WTC11 (cell line): ENCODE measurements at places on chromosomes 3 and 15. TPM values are rescaled to one million over a fixed set of nuclear protein-coding genes. Genes with fewer than 3 reads are reported as not detected.
A peak's percentile ranks its signal among the peaks of the same experiment; 100 is the strongest.

GRCh38 chr15:81091889-81092558, 42.0 kb upstream of the CFAP161 start:
- H3K27me3 ChIP-seq, result no peaks in the 10 kb centered on the region; the same call in 1 of the 2 replicates
- no peak for DNase-seq
- H3K4me3 ChIP-seq, result no peak overlapping the region

GRCh38 chr15:89206908-89207331, 14.5 kb downstream of the RLBP1 start:
- H3K36me3 ChIP-seq, result no peaks in the 10 kb centered on the region
- peak; percentile 90 for DNase-seq
- H3K4me1 ChIP-seq, result peaks cover 10% of the 10 kb centered on the region
- no peaks in the 10 kb centered on the region; the same call in 1 of the 2 replicates for H3K27me3 ChIP-seq
- H3K4me3 ChIP-seq, result no peak overlapping the region

DNA sequence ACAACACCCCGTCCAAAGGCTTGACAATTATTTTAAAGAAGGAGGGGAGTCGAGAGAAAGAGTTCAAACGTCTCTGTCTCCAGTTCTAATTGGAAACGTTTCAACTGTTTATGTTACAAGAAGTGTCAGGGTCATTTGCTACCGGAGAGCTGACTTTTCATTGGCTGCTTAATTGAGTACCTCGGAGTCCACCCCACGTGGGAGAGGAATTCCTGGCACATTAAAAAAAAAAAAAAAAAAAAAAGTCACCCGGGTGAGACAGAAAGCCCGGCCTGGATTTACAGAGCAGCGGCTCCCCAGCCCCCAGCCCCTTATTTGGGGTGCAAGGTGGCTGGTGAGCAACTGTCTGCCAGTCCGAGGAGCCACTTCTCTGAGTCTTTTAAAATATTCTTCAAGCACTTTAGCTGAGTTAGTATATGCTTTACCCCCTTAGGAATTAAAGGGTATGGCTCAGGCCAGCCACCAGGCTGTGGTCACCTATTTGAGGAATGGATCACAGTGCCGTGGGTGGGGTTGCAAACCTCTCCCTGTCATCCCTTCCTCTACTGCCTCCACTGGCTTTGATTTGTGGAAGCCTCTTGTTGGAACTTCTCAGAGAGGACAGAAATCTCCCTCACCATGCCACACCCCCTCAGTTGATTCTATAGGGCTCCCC, 3.9 kb upstream of the TLE3 start:
- peaks cover 36% of the 10 kb centered on the region for H3K4me1 ChIP-seq
- H3K27me3 ChIP-seq, result peaks cover 28% of the 10 kb centered on the region
- H3K36me3 ChIP-seq, result no peaks in the 10 kb centered on the region
- H3K4me3 ChIP-seq, result peak overlapping the region; percentile 91

DNA sequence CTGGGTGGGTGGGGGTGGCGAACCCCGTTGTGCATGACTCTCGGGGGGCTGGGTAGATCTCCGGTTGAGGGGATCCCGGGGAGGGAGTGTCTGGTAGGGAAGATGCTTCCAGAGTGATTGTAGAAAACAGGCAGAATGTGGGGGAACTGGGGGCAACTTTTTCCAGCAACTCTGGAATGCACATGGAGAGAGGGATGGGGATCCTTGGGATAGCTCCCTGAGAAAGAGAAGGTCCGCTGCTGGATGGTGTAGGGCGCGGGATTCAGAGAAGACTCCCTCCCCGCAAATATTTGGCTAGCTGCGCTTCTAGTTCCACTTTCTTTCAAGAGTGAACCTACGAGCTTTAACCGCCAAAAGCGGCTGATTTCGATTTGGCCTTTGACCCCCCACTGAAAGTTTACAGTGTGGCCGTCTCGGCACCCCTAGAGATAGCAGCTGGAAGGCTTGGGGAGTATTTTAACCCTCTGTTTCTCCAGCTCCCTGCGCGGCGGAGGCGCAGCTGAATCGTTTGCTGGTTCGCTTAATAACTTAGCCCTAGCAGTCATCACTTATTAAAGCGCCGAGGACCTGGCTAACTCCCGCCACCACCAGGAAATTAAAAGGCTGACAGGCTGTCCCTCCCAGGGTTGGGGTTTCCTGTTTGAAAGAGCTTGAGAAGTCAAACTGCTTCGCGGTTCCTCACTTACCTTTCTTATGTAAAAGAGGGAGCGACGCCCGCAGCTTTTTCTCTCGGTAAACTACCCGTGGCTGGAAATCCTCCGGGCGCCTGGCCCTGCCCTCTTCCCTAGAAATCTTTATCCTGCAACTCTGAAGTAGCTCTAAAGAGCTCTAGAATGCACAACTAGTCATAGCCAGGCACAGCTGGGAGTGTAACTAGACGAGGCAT, 1.2 kb downstream of the PHLDB2 start:
- H3K27ac ChIP-seq, result peak overlapping the region; percentile 95
- peaks cover 23% of the 10 kb centered on the region for H3K27me3 ChIP-seq
- DNase-seq, result peak; percentile 84

DNA sequence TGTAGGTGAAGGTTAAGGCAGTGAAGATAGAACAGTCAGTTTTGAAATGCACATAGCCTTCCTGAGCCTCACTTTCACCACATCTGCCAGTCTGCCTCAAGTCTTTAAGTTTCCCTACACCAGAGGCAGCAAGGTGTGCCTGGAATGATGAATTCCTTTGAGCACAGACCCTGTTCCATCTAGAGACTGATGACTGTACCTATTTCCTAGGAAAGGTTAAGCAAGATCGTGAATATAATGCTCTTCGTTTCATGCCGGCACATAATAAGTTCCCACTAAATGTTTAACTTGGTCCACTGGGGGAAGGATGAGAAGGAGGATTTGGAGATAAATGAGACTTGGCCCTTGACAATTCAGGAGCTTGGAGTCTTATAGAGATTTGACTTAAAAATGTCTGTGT, 141.9 kb downstream of the LPP start:
- H3K4me3 ChIP-seq, result no peak overlapping the region
- H3K27ac ChIP-seq, result no peak overlapping the region
- no peak for DNase-seq
- H3K36me3 ChIP-seq, result no peaks in the 10 kb centered on the region
- H3K4me1 ChIP-seq, result peaks cover 34% of the 10 kb centered on the region

- H3K27ac ChIP-seq, result no peak overlapping the region
- H3K27me3 ChIP-seq, result no peaks in the 10 kb centered on the region
- DNase-seq, result no peak
- H3K4me1 ChIP-seq, result no peaks in the 10 kb centered on the region
- H3K4me3 ChIP-seq, result no peak overlapping the region
These were observed 40.8 kb upstream of the CD47 start for GRCh38 chr3:108131475-108132134.

HHATL gene
- total RNA-seq, result 0.21 to 0.92 TPM (median 0.60 TPM) in 3 replicates

ARPP21 gene
- not detected in 3 replicates for total RNA-seq

CLDN11 gene
- total RNA-seq, result 12.1 to 12.6 TPM (median 12.5 TPM) in 3 replicates

TMC3 gene
- total RNA-seq, result not detected in 3 replicates

GOLGA6L7 gene
- not detected in 3 replicates for total RNA-seq
